ENCODE measurements at places on chromosomes 7 and 10.

GRCh38 chr7:51308696-51309095 lies 7.9 kb downstream of the COBL start:
- DNase-seq, result no peak

- no peak for DNase-seq
Measured at GRCh38 chr10:69425511-69426298, 9.0 kb upstream of the TACR2 start.

GRCh38 chr7:75028299-75028698 lies 45.3 kb downstream of the RCC1L start:
- DNase-seq, result no peak

GRCh38 chr7:128879939-128880746 lies 17.5 kb downstream of the ATP6V1F start:
- no peak for DNase-seq

- no peak for DNase-seq
Measured at GRCh38 chr7:101782476-101782875, 35.0 kb upstream of the CUX1 start.

GRCh38 chr10:59748834-59749233 lies 4.4 kb downstream of the MRLN start:
- no peak for DNase-seq

DNA sequence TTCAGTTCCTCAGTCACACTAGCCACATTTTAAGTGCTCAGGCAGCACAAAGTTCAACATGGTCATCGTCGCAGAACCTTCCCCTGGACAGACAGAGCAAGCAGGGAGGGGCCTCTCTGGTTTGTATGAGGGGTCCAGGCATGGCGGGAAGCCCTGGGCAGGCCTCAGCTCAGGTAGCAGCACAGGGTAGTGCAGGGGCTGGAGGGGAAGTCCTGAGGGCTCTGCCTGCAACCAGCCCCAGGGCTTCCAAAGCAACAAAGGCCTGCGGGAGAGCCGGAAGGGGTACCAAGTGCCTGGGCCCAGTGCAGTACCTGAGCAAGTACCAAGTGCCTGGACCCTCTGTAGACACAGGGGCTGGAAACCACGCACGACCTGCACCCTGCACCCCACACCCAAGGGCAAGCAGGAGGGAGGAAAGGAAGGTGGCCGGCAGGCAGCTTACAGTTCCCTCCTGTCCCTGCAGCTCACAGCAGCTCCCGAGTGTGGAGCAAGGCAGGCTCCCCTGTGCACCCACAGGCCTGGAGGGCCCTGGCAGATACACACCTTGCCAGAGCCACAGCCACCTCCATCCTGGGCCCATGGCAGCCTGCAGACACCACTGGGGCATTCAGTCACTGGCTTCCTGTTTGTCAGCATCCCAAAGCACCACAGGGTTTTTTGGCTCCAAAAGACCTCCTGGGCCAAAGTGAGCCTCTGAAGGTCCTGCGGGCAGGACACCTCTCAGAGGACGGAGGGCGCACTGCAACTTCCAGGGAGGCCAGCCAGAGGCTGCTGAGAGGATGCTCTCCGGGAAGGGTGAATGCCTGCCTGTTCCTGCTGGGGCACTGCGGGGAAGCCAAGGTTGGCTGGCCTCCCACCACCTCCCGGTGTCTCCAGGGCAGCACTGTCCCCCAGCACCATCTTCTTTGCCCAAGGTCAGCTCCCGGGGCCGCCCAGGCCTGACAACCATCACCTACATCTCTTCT lies 6.5 kb upstream of the RET start:
- DNase-seq, result no peak

- DNase-seq, result no peak
Measured at GRCh38 chr7:16881844-16882243, at the start of gene AGR3. Gene AGR3, minus strand, starts transcription at chr7:16881983. Its CDS starts 3,365 bp downstream, at chr7:16878618.

- no peak for DNase-seq
Measured at GRCh38 chr7:98760201-98760651, 109.6 kb downstream of the TMEM130 start.

GRCh38 chr7:123749537-123749857 lies 694 bp upstream of the WASL start:
- DNase-seq, result no peak

DNA sequence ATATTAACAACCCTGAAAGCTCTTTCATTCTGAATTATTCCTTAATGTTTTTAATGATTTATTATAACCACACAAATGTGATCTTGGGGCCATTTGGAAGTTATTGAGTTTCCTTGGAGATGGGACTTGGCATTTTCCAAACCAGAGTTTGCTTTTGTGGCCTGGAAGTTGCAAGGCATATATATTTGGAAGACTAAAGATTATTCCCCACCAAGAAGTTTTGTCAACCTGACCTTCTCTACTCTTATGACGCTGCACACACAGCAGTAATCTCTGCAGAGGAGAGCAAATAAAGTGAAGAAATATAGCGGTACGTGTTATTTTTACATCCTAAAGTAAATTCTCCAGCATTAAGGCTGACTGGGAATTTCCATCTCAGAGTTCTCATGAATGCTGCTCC lies 397.0 kb downstream of the LRMDA start:
- no peak for DNase-seq

- no peak for DNase-seq
Measured at GRCh38 chr10:119415536-119416503, 126.7 kb downstream of the RGS10 start.

GRCh38 chr7:5218564-5219360 lies 28.7 kb downstream of the WIPI2 start:
- no peak for DNase-seq

- DNase-seq, result no peak
Measured at GRCh38 chr7:78146546-78146945, 348.0 kb downstream of the PHTF2 start.

- no peak for DNase-seq
Measured at GRCh38 chr10:70482982-70483760, 4.6 kb downstream of the PALD1 start.

DNA sequence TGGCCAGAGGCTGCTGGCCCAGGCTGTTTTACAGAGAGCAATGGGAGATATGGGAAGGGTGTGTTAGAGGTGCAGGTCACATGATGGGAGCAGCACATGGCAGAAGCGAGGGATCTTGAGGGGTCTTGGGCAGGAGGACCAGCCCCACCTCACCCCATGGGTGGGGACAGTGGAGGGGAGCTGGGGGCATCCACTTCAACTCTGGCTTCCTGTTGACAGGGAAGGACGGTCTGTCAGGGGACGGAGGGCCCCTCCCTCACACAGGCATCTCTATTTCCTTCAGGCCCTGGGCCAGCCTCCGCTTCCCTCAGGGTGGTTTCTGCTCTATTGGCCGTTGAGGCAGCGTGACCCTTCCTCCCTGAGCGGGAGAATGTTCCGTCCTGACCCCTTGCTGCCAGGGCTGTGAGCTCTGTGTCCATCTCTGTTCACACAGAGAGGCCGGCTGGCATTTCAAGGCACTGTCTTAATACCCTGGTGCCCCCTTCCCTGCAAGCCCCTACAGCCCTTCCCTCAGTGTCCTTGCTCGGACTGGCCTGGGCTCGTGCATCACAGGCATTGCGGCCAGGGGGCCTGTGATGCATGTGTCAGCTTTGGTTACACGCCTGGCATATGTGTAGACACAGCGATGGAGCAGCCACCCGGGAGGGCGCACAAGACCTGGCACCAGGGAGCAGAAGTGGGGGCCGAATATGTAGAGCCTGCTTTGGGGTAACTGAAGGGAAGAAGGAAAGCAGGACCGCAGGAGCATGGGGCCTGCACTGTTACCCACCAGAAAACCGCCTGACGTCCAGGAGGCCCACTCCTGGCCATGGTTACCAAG lies 31.8 kb downstream of the RAMP3 start:
- no peak for DNase-seq

DNA sequence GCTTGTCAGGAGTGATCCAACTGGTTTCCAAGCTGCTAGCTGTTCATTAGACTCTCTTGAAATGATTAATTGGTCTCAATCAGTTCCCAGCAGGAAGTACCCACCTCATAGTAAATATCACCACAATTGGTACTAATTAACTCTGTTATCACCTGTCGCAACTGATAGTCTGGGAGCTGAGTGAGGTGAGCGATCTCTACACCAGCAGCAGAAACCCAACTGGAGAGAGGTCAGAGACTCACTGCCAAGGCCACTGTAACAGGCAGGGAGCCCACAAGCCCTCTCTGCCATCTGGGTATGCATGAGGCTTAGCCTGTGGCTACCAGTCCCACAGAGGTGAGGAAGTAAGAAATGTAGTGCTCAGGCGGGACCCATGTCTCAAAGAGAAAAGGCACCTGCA lies 245.5 kb downstream of the DYNC1I1 start:
- no peak for DNase-seq

GRCh38 chr7:128112781-128113221 lies 81.6 kb upstream of the LRRC4 start:
- DNase-seq, result no peak

GRCh38 chr7:44685723-44686122 lies 62.9 kb upstream of the ZMIZ2 start:
- no peak for DNase-seq

- DNase-seq, result no peak
Measured at GRCh38 chr7:39321245-39321644, 245.0 kb upstream of the YAE1 start.

DNA sequence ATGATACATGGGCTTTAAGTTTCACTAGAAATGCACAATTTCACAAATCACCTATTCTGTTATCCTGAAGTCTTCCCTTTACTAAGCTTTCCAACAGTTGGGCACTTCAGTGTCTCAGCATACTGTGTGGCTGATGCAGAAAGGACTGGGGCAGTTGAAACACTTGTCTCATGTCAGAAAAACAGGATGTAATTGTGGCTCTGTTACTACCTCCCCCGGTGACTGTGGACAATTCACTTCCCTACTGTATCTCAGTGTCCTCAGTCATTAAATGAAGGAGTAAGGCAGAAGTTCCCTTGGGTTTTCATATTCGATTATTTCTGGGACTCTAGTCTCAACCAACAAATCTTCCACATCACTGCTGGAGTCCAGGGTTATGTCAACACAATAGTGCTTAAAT lies 17.9 kb downstream of the ANKRD22 start:
- DNase-seq, result no peak

- no peak for DNase-seq
Measured at GRCh38 chr7:108181073-108181985, 51.2 kb upstream of the LAMB4 start.

- DNase-seq, result no peak
Measured at GRCh38 chr7:131623154-131623553, 66.7 kb upstream of the PODXL start.

- no peak for DNase-seq
Measured at GRCh38 chr10:65894961-65895360, 1030.9 kb upstream of the LRRTM3 start.

DNA sequence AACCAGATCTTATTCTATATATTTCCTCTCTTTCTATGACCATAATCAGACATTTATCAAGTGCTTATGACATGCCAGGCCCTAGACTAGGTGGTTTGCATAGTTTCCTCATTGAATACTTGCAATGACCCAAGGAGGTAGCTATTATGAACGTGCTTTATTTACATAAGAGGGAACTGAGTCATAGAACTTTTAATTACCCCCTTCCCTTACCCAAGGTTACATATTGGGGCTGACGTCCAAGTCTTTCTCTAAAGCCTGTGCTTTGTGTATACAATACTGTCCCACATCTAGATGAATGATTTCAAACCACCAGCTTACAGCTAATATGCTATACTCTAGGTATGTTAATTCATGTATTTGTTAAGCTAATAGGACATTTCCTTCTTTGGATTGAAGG lies 91.9 kb upstream of the NPY start:
- no peak for DNase-seq

GRCh38 chr7:144969787-144970186 lies 133.9 kb upstream of the TPK1 start:
- DNase-seq, result no peak

GRCh38 chr7:31102151-31102972 lies 50.3 kb downstream of the ADCYAP1R1 start:
- no peak for DNase-seq

DNA sequence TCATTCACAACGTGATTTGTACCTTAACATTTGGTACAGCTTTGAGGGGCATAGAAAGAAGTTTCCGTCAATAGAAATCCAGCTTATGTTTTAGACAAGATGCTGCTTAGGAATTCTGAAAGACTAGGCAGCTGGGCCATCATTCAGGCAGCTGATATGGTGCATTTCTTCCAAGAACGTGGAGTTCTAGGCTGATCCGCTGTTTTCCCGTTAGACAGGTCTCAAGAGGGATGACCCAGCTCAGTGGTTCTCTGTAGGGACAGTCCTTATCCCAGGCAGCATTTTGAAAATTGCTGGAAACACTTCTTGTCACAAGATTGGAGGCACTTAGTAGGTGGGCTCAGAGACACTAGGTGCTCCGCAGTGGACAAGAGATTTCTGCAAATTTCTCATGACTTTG lies 242.7 kb upstream of the FOXK1 start:
- no peak for DNase-seq

DNA sequence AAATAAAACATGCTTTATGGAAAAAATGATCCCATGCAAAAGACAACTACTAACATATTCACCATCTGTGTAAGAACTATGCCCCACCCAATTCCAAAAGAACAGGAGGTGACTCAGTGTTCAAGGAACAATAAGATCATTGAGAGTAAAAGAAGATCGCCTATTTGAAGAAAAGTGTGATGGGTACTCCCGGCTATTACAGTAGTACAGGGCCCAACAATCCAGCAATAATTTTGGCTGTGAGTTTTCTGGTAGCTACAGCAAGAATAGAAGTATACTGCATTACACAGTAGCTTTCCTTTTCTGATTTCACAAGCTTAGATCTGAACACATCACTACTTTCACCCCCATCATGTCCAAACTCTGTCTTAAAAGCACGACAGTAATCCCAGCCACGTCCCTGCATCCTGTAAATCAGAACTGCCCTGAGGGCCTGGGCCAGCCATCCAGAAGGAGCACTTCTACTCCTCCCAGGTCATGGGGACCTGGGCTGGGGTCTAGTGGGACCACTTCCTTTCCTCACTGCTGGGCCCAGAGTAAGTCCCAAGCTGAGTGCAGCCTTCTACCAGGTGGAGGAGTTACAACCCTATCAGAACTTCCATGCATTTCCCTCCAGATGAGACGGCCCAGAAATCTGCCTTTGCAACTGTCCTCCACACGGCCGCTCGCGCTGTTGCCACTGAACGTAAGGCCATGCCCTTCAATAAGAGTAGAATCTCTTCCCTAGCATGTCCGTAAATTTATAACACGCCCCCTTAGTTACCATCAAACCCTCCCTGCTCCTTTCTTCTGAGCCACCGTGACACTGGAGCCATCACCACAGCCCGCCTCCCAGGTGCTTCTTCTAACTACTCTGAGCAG lies 7.9 kb downstream of the ESYT2 start:
- no peak for DNase-seq

- no peak for DNase-seq
Measured at GRCh38 chr7:27399791-27400567, 157.4 kb downstream of the EVX1 start.

GRCh38 chr10:43479275-43479674 lies 42.4 kb downstream of the ZNF487 start:
- no peak for DNase-seq

GRCh38 chr7:20393021-20393610 lies 62.4 kb downstream of the ITGB8 start:
- DNase-seq, result no peak

- DNase-seq, result no peak
Measured at GRCh38 chr10:28236591-28236990, 66.3 kb downstream of the MPP7 start.
